ENCODE measurements at places on chromosomes 2 and 18.

DNA sequence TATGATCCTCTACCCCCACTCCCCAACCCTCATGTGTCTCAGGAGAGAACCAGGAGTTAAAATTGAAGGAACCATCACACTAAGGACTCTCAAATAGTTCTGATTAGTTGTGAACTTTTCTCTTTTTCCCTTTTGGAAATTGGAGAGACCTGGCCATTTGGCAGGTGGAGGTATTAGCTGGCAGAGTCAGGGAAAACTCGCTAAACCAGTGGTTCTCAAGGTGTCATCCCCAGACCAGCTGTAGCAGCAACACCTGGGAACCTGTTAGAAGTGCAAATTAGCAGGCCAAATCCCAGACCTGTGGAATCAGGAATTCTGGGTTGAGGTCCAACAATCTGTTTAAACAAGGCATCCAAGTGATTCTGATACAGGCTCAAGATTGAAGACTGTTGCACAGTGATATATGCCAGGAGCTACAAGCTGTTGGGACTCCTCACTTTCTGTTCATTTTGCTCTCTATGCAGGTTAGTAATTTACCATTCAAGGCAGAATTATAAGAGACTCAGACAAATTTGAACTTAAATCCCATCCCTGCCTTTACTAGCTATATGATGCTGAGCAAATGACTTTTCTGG, 2.8 kb upstream of the TMEM131 start:
- DNase-seq: no peak

DNA sequence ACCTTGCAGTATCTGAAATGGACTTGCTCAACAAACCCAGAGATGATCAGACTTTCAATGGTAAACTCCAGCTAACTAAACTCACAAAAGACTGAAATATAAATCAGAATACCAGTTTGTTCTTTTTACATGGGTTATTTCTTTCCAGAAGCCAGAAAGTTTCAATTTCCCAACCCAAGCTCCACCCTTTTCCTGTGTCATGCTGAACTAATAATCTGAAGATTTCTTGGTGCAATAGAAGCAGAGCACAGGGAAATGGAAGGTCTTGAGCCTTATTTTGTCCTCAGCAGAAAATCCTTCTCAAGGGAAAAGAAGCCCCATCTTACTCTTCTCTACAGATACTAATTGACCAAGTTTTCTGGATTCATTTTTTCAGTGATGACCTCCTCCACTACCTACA, 93.3 kb upstream of the PAPOLG start:
- DNase-seq: no peak

GRCh38 chr2:157107877-157108276, 149.6 kb upstream of the GALNT5 start:
- DNase-seq: no peak

GRCh38 chr18:67104700-67105284, 411.7 kb downstream of the DSEL start:
- DNase-seq: peak; percentile 74

DNA sequence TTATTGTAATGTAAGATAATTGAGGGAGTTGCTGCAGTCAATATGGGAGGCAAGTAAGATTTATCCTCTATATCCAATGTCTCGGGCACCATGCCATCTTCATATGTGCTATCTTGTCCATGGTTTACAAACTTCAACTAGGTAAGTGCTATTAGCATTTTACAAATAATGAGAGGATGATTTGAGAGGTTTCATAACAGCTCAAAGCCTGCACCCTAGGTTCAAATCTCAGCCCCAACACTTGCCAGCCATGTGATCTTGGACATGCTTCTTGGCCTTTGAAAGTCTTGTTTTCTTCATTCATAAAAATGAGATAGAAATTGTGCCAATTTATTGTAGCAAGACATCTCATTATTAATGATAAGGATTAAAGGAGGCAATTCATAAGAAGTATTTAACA, 108.8 kb downstream of the RND3 start:
- DNase-seq: no peak

DNA sequence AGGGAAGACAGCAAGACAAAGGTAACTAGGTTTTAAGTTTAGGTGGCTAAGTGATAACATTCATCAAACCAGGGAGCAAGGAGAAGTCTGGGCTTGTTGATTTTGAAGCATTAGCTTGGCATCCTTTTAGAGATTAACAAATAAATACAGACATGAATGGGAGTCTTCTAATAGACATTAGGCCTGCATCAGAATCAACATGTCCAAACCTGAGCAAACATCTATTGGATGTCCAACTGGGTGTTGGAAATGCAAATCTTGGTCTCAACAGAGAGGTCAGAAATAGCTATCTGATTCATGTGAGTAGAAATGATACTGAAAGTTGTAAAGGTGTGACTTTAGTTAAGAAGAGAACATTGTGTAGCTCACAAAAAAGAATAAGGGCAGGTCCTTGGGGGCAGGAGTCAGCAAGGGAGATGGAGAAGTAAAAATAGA, 85.5 kb upstream of the RND3 start:
- no peak for DNase-seq

DNA sequence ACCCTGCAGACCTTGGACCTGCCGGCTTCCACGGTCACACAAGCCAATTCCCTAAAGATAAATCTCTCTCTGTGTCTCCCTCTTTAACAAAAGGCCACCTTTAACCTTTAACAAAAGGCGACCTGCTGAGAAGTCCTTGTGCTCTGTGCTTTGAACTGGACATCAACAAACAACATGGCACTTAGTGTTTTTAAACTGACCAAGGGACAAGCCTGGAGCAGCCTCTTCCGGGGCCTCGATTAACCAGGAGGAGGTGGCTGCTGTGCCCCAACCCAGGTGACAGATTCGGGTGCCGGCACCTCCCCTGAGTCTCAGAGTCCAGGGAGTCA, 135.3 kb downstream of the RTP5 start:
- no peak for DNase-seq

DNA sequence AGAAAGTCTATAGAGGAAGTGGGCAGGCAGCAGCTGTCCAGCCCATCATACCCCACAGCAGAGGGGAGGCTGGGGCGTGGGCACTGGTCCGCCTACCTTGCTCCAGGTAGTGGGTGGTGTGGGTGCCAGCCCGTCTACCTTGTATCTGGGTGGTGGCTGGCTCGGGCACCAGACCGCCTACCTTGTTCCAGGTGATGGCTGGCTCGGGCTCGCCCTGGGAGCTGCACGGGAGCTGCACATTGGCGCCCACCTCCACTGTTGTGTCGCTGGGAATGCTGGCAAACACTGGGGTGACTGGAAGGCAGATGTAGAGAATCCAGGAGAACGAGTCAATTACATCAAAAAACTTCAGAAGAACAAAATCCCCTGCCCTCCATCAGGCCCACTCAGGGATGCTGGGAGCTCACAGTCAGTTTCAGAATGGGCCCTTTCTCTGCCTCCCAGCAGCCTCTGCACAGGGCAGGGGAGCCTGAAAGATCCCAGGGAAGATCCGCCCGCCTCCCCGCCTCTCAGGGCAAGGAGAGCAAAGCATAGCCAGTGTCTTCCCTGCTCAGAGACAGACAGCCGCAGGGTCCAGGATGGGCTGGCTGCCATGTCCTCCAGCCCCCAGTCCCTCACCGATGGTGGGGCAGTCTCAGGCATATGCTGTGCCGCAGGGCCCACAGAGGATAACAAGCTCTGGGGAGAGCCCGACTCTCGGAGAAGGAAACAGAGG, 82.3 kb downstream of the PXDN start:
- DNase-seq: no peak

- no peak for DNase-seq
These were observed 35.8 kb upstream of the METTL21A start for GRCh38 chr2:207660994-207661393.

- DNase-seq: no peak
These were observed 42.5 kb upstream of the SCN1A start for GRCh38 chr2:166170356-166170755.

All from WTC11 (cell line).